RWPE2 (cell line): ENCODE measurements at places on chromosomes 3 and 15.

DNA sequence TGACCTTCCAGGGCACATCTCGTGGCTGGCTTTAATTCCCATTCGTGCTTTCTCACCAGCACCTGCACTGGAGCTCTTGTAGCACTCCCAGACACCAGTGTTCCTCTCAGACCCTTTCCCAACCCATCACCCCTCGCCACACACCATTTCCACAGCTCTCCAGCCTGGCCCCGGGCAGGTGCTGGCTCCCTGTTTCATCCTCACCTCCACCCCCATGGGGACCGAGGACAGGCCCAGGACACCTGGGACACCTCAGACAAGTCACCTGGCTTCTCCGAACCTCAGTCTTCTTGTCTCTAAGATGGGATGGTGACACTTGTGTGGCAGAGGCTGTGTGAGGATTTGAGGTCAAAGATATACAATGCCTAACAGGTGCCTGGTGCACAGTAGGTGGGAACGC lies 27.4 kb upstream of the GP9 start:
- DNase-seq: no peak

GRCh38 chr15:52567871-52568600 lies 794 bp downstream of the ARPP19 start:
- DNase-seq: peak; percentile 78

DNA sequence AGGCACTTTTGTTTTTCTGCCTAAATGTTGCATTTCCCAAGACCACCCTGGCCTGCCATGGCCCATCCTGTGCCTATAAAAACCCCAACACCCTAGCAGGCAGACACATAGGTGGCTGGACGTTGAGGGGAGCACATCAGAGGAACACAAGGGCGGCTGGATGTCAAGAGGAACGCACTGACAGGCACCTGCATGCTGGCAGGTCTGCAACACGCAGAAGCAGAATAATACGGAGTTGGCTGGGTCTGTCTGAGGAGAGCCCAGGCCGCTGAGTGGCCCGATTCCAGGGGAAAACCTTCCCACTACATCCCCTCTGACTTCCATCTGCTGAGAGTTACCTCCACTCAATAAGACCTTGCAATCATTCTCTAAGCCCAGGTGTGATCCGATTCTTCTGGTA lies 765.6 kb downstream of the PLOD2 start:
- no peak for DNase-seq

DNA sequence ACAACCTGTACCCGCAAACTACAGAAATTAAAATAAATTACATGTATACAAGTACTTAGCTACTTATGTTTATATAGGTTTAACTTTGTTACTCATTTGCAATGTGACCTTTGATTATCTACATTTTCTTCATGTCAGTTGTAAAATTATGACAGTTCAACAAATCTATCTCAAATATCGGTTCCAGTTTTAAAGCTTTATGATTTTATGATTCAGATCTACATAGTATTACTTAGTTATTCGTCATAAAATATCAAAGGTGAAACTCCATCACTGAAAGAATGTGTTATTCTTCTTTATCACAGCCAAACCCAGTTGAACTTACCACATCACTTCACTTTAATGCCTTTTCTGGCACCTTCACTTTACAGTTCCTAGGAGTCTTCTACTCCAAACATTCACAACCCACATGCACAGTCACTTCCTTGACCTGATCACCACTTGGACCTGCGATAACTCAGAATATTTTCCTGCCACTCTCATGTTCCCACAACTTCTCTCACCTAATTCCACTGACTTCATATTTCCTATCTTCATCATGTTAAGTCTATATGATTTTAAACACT lies 47.2 kb downstream of the SLITRK3 start:
- DNase-seq: no peak

GRCh38 chr3:165669967-165670366 lies 167.3 kb downstream of the BCHE start:
- no peak for DNase-seq

- no peak for DNase-seq
These were observed 160.1 kb upstream of the SATB1 start for GRCh38 chr3:18585004-18585968.

- DNase-seq: peak; percentile 74
These were observed 557 bp downstream of the DENND4A start for GRCh38 chr15:65791335-65792137.

DNA sequence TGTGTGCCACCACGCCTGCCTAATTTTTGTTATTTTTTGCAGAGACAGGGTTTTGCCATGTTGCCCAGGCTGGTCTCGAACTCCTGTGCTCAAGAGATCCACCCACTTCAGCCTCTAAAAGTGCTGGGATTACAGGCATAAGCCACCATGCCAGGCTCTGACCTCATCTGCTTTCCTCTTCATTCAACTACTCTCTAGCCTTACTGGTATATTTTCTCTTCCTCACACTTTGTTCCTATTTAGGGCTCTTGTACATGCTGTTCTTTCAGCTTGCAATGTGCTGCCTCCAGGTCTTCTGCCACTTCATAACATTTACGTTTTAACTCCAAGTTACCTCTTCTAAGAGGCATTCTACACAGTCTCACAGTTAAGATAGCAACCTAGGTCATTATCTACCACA lies 34.9 kb downstream of the PIK3CB start:
- DNase-seq: no peak

DNA sequence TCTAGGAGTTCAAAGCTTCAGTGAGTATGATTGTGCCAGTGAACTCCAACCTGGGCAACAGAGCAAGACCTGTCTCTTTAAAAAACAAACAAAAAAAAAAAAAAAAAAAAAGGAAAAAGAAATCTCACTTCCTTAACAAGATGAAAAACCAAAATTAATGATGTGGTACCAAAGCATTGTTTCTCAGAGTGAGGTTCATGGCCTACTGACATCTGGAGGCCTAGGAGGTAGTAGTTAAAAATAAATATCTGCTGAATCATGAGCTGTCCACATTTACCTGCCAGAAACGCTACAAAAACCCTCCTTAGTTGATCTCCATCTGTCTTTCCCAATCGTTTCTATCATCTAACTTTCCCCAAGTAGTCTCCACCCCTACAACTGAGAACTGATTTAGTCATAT lies 51.2 kb downstream of the EPHA6 start:
- no peak for DNase-seq

GRCh38 chr3:44870375-44871061 lies 3.9 kb upstream of the TGM4 start:
- DNase-seq: no peak

DNA sequence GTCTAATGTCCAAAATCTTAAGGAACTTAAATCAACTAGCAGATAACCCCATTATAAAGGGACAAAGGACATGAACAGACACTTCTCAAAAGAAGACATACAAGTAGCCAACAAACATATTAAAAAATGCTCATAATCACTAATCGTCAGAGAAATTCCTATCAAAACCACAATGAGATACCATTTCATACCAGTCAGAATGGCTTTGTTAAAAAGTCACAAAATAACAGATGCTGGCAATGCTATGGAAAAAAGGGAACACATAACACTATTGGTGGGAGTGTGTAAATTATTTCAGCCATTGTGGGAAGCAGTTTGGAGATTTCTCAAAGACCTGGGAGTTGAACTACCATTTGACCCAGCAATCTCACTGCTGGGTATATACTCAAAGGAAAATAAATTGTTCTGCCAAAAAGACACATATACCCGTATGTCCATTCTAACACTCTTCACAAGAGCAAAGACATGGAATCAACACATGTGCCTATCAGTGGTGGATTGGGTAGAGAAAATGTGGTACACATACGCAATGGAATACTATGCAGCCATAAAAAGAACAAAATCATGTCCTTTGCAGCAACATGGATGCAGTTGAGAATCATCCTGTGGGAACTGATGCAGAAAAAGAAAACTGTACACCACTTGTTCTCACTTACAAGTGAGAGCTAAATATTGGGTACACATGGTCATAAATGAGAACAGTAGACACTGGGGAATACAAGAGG lies 78.5 kb downstream of the TCF12 start:
- no peak for DNase-seq

GRCh38 chr3:188431553-188431952 lies 277.6 kb downstream of the LPP start:
- no peak for DNase-seq

- no peak for DNase-seq
These were observed 48.3 kb downstream of the DHX36 start for GRCh38 chr3:154275965-154276364.

GRCh38 chr3:100911956-100912355 lies 81.3 kb downstream of the ABI3BP start:
- DNase-seq: no peak

DNA sequence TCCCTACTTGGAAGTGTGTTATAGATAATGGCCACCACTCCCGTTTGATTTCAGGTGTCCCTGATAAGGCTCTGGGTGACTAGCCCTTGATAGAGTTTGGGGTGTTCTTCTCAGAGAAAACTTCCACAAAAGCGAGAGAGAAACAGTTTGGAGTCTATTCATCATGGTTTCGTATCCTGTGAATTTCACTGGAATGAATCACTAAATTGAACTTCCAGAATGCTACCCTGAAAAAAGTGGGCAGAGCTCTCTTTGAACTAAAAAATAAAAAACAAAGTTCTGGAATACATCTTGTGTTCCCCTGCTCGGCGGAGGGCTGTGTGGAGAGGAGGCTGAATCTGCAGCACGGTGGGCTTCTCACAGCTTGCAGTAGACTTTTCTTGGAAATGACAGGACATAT lies 52.8 kb upstream of the FAM98B start:
- no peak for DNase-seq

GRCh38 chr15:100018191-100018590 lies 285.0 kb upstream of the LYSMD4 start:
- no peak for DNase-seq

DNA sequence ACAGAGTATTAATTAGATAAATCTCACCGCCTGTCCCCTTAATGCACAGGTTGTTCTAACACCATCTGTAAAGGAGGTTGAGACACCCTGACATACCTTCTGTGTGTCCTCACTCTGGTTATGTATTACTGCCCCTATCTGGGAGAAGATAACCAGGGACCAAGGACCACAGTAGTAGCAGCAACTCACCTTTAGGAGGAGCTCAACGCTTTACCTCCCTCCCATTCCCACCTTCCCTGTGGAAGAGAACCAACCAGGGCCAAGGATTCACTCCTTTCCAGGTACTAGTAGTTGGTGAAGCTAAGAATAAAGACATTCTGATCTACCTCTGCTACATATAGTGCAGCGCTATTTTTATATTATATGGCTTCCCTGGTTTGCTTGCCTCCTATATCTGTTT lies 232.6 kb downstream of the MEX3B start:
- no peak for DNase-seq

- DNase-seq: no peak
These were observed 273.8 kb downstream of the CD47 start for GRCh38 chr3:107817076-107817475.

- no peak for DNase-seq
These were observed 501.8 kb downstream of the ZPLD1 start for GRCh38 chr3:102936511-102937045.

GRCh38 chr3:87082796-87083440 lies 92.0 kb upstream of the VGLL3 start:
- DNase-seq: no peak

- DNase-seq: no peak
These were observed 22.5 kb downstream of the CNTN3 start for GRCh38 chr3:74591946-74592345.

DNA sequence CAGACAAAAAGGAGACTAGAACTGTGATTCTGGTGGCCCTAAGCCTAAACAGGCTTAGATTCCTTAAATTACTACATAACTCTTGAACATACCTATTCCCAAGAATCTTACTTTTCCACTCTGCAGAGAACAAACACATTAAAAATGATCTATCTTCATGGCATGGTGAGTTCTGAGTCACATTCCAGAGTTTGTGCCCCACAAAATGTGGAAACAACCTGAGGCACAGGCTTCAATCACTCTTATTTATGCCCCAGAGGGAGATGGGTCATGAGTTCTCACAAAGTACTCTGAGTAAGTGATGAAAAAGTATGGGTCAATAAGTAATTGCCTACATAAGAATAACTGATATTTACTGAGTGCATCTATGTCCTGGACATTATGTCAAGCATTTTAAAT lies 137.5 kb upstream of the SLC2A2 start:
- DNase-seq: no peak

- no peak for DNase-seq
These were observed 307.7 kb downstream of the TUSC7 start for GRCh38 chr3:117017135-117017894.

DNA sequence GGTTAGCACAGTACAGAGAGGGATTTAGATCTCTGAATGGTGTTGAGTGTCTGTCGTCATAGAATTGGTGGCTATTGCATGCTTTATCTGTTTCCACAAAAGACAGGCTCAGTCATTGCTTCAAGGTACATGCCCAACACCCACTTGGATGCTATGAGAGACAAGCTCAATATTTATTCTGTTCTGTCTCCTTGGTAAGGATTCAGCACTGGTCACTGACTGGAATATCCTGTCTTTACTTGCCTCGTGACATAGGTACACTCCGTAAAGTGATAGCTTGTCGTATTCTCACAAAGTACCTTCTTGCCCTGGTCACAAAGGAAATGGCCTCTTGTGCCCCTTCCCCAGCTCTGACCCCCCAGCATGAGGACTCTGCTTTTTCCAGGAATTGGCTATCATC lies 72.8 kb upstream of the CTNNB1 start:
- DNase-seq: no peak

GRCh38 chr15:93500155-93500554 lies 411.1 kb upstream of the RGMA start:
- DNase-seq: no peak

DNA sequence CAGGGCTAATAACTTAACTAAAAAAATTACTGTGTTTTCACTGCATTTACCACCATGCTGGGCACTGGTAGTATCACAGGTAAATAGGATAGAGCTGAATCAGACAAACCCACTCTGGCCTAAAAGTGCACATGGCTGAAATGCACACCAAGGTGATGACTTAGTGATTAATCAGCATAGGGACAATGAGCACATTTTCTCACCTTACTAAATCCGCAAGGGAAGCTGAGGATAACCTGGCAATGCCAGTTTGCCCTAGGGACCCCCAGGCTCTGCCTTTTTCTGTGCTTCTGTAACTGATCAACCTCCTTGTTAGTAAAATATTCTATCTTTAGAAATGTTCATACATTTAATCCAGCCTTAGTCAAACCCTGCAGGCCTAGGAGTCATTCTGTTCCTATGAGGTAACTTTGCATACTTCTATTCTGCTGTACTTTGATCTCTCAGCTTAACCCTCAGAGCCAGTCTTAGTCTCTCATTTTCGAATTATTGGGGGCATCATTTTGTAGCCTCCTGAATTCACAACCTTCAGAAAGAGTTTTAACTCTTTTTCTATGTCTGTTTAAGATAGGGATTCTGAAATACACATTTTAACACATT lies 562.9 kb upstream of the KCNMB2 start:
- no peak for DNase-seq

DNA sequence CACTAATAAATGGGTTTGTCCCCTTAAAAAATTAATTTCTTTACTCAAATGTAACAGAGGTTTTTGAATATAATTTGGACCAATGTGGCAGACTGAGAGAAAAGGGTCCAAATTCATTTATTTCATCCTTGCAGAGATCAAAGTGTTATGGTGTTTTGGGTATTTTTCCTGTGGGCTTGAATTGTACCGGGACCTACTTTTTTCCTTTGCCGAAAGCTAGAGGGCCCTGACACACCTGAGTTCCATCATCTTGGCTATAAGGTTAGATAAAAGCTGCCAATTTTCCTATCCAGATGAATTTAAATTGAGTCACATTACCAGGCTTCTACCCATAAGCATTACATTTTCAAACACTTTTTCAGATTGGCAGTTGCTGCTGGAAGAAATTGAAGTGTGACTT lies 908 bp downstream of the CCNB2 start:
- no peak for DNase-seq
